ENCODE measurements at places on chromosomes 1 and 21.

DNA sequence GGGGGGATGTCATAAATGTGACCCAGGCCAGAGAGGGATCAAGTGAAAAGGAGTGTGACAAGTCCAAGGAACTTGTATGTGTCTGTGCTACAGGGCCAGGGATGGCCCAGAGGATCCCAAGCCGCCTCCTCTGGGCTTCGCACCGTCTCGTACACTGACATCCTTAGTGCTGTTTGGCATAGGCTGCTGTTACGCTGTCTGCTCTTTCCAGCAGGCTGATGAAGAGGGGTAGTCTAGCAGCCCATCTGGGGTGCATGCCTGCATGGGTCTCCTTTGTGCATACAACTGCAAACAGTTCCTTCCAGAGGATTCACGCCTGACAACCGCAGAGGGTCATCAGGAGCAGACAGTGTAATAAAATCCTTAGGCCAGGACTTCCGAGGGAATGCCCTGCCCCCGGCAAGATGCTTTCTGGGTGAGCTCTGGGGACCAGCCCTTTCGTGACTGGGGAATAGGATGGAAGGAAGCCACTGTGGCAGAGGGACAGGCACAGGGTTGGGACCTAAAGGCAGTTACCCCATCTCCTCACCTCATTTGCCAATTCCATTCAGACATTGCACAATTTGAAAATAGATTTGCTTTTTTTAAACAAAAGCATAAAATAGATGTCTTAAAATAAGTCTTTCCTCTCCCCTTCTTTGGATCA lies 6.3 kb upstream of the GOLT1A start:
- no peak for DNase-seq

- DNase-seq: no peak
Measured at GRCh38 chr1:180123463-180123936, 31.2 kb upstream of the QSOX1 start.

DNA sequence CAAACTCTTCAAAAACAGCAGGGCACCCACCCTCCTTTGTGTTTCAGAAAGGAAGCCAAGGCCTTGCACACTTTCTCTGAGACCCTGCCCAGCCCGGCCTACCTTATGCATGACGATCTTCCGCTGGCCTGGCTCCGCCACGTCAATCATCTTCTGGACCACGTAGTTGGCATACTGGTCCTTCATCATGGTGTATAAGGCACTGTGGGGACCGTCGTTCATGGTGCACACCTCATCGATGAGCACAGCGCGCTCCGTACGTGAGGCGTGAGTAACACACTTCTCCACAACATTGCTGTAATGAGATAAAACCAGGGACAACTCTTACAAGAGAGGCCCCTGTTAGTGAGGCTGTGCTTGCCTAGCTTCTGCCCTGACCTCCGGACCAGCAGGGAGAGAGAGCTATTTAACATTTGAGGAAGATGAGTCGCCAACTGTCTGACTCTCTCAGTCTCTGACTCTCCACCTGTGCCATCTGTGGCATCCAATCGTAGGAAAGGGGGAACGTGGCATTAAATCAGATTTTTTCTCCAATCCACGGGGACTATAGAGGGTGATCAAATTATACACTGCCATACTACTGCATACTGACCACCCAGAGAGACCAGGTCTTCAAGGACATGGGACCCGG lies 28.1 kb upstream of the SDC3 start:
- no peak for DNase-seq

DNA sequence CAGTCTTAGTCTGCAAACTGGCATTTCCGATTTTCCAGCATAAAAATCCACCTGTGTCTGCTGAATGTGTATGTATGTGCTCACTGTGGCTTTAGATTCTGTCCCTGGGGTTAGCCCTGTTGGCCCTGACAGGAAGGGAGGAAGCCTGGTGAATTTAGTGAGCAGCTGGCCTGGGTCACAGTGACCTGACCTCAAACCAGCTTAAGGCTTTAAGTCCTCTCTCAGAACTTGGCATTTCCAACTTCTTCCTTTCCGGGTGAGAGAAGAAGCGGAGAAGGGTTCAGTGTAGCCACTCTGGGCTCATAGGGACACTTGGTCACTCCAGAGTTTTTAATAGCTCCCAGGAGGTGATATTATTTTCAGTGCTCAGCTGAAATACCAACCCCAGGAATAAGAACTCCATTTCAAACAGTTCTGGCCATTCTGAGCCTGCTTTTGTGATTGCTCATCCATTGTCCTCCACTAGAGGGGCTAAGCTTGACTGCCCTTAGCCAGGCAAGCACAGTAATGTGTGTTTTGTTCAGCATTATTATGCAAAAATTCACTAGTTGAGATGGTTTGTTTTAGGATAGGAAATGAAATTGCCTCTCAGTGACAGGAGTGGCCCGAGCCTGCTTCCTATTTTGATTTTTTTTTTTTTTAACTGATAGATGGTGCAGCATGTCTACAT lies 2.5 kb upstream of the OLFML3 start:
- DNase-seq: no peak

- no peak for DNase-seq
Measured at GRCh38 chr1:170959385-170959784, 24.1 kb downstream of the MROH9 start.

GRCh38 chr1:204094856-204095634 lies 22.1 kb downstream of the SOX13 start:
- DNase-seq: peak; percentile 22

DNA sequence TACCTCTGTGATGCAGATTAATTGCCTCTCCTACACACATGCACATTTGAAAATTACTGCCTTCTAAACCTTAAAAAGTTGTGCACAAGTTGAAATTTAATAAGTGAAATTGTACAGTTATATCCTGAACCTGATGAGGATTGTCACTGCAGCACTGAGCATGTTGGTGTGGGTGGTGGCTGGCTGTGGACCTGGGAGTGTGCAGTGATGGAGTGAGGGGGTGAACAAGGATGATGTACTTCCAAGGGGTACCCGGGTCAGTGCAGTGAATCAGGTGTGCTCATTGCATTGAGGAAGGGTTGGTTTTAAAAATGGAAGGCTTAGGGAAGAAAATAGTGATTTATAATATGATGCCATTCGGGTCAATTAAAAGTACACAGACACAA lies 24.1 kb downstream of the DIP2A start:
- DNase-seq: no peak

DNA sequence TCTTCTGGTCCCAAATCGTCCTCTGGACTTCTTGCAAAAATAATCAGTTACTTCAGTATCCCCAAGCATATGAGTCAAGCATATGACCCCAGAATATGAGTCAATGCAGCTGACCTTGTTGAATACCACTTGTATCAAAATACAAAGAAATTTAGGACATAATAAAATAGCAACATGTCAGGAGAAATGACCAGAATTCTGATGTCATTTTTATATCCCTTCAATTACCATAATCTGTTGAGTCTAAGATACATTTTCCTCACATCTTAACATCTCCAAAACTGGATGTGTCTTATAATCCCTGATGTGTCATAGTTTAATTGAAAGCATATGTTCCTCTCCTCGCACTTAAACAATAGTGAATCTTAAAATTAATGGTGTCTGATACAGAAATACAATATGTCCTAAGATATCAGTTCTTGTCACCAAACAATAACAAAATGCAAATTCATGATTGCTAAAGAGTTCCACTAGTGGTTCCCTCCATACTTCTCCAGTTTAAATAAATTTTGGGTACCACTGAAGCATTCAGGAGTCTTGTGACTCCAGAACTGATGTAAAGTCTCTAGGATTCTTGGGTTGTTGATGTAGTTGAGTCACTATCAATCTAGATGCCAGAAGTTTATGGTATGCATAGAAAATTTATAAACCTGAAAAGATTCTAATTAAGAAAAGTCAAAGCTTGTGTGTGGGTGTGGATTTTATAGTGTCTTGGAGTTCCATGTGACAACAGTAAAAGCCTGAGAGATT lies 41.8 kb downstream of the KIFAP3 start:
- DNase-seq: no peak

- no peak for DNase-seq
Measured at GRCh38 chr1:235078480-235079381, 49.9 kb downstream of the TOMM20 start.

DNA sequence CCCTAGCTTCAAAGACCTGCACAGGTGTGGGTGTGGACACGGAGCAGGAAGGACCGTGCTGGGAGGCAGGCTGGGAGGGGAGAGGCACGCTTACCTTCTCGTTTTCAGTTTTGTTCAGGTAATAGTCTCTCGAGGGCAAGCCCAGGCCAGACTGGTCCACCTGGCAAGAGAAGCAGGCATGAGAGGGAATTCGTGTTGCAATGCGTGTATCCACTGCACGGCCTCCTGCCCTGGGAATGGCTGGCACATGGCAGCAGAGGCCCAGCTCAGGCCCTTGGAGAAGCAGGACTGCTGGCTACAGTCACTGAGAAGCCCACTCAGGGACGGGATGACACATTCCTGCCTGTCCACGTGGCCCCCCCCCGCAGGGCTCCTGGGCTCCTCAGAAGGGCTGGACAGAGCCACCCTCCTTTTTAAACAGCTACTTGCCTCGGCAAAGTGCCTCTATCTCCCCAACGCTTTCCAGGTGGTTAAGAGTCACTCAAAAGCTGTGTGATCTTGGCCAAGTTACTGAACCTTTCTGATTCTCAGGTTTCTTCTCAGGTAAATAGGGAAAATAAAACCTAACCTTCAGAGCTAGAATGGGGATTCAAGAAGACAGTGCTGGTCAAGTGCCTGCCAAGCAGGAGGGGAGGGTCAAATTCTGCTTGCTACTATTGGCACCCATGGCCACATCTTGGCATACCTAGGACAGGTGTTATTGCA lies 32.7 kb downstream of the ECE1 start:
- no peak for DNase-seq

DNA sequence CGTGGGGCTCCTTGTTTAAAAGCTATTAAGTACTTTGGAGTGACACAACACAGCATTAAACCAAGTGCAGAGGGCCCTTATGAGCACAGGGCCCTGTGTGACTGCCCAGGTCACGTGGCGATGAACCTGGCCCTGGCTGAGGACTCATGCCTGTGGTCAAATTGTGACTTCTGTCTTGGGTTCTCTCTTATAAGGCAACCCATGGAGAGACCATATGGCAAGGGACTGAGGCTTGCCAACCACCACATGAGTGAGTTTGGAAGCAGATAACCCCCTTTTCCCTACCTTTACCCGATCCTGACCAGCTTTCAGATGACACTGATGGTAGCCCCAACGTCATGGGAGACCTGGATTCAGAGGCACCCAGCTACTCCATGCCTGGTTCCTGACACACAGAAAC lies 140.5 kb downstream of the ZBTB18 start:
- DNase-seq: no peak

- DNase-seq: no peak
Measured at GRCh38 chr1:68144856-68145255, 87.5 kb downstream of the WLS start.

DNA sequence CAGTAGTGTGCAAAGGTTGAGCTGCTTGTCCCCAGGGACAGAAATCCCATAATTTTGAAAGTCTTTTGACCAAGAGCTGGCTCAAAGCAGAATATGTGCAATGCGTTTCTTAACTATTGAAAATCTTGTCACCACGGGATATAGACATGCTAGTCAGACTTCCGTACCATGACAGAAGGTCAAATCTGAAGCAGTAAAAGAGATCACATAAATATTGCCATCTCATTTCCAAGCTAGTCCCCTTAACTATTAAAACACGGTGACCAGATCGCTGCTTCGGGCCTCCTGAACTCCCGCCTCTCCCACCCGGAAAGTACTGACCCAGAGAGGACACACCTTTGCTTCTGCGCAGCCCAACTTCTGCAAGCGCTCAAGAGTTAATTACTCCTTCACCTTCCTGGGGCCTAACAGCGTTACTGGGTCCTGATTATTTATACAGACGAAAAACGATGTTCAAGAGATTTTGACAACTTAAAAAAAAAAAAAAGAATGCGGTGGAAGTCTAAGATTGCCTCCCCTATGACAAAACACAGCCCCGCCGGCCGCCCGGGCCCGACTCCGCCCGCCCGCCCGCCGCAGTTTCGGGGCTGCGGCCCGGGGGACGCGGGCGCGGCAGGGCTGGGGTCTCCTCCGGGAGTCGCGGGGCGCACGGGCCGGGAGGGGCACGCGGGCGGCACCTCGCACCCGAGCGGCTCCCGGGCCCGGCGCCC lies 692 bp downstream of the SORT1 start:
- DNase-seq: no peak

DNA sequence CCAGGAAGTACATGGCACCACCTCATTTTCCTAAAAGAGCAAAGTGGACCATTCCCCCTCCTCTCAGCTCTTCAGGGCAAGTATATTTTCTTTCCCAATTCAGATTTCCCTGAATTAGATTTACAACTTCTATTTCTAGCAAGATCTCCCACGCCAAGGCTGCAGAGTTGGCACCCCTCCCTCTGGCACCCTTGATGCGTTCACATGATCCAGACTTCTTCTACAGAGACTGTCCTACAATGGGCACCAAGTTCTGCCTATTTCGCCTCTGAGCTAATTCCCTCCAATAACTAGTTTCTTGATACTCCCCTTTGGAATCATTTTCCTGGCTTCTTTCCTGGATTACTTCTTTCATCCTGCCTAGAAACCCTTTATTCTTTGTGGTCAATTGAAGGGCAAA lies 122.0 kb downstream of the CDC7 start:
- no peak for DNase-seq

DNA sequence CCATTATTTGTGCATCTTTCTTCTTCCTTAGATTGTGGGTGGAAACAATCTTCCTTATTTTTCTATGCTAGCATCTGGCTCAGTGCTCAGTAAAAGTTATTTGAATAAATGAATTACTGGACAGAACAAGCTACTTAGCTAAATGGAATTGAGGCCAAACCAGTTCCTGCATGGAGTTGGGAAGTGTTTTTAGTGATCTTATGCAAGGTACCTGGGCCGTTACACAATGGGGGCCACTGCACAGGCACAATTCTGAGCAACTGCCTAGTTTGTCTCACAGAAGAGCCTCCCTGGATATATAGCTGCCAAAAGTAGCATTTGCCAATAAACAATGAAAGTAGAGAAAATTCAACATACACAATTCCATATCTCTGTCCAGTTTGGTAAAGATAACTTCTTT lies 27.0 kb upstream of the SERBP1 start:
- DNase-seq: no peak

DNA sequence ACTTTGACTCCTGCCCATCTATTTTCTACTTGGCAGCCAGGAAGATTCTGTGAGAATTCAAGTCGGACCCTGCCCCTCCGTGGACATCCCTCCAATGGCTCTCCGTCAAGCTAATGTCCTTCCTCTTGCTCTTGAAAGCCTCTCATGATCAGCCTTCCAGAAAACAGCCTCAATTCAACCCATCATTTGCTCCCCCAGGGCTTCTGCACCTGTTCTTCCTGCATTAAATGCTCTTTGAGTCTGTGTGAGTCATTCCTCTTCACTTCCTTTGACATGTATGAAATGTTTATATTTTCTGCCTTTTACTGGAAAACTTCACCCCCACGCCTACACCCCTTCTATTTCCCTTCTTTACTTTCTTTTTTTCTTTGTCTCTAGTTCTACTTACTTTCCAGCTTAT lies 734.1 kb upstream of the ZP4 start:
- peak; percentile 0 for DNase-seq

GRCh38 chr1:94329986-94330385 lies 88.2 kb upstream of the ABCD3 start:
- DNase-seq: no peak

DNA sequence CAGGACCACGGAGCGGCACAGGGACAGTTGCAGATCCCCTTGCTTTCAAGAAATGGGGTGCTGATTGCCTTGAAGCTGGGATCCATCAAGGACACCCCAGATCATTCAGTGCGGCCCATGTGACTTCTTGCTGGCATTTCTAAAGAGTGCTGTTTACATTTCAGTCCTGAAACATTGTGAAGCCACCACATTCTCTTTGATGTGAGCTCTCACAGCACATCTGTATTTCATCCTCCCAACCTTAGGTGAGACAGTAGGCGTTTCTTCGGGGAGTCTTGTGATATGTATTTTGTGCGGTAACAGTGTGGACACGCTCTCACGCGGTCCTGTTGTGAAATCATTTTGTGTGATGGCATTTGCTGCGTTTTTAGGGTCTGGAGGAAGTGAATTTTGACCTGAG lies 57.2 kb downstream of the CACHD1 start:
- no peak for DNase-seq
